ENCODE measurements at places on chromosomes 6 and 20.

GRCh38 chr6:6885521-6886170 lies 222.1 kb upstream of the RREB1 start:
- DNase-seq, result no peak

DNA sequence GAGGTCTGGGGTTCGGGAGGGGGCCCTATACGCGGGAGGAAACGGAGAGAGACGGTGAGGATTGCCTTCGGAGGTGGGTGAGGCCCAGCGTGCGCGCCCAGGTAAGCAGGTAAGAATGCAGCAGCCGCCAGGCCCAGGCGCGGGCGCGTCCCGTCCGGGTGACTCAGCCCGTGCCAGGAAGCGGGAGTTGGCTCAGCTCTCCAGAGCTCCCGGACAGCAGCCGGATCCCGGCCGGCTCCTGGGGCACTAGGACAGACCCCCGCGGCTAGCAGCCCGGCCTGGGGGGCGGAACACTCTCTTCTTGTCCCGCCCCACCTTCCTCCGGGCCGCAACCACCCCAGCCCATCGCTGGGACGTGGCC lies 1.5 kb upstream of the MDFI start:
- DNase-seq, result peak; percentile 18

DNA sequence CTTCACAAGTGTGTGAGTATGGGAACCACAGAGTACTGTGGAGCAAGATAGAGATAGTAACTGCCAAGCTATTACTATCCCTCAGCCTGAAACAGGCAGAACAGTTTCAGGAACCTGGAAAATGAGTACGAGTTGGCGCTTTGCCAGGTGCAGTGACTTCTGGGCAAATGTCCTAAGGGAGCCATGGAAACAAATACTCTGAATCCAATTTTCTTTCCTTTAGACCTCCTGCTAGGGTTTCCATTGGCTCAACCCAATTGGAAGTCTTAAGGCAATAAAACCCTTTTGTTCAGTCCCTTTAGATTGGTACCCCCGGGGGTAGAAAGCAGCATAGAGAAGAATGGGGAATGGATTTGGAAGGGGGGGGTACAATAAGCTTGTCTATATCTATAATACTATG lies 205.0 kb upstream of the EPHA7 start:
- no peak for DNase-seq

- DNase-seq, result no peak
Measured at GRCh38 chr20:62202676-62203377, 17.3 kb downstream of the HRH3 start.

DNA sequence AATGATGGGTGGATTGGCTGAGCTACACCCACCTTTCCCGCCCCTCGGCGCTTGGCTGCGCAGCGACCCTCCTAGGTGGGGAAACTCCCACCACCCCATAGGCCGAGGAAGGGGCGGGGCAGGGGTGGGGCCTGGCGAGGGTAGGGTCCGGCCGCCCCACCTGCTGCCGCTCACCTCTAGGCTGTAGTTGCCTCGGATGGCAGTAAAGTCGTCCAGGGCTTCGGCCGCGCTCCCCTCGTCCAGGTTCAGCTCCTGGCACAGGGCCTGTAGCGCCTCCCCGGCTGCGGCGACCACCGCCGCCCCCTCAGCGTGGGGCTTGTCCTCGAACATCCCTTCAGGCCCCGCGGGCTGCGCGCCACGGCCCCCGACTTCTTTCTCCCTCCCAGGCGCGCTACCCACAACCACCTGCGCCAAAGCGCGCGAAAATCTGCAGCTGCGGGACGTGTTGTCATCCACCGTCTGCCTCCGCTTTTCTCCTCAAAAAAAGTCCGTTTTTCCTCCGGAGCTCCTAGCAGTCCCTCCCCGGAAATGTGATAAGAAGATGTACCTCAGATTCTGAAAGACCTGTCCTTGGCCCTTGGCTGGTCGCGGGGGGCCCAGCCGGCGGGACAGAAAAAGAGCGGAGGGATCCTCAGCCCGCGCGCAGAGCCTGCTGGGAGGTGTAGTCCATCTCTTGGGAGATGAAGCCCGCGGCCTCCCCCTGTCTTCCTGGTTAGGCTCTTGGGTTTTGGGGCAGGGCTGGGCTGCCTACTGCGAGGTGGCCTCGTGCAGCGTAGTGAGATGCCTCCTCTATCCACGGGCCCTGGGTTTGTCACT lies at the start of gene RBL1:
TSS of gene RBL1 (minus strand) at position 399 of the 816 bp plus-strand sequence. CDS start at position 330, 69 bp downstream.
- peak; percentile 76 for DNase-seq

DNA sequence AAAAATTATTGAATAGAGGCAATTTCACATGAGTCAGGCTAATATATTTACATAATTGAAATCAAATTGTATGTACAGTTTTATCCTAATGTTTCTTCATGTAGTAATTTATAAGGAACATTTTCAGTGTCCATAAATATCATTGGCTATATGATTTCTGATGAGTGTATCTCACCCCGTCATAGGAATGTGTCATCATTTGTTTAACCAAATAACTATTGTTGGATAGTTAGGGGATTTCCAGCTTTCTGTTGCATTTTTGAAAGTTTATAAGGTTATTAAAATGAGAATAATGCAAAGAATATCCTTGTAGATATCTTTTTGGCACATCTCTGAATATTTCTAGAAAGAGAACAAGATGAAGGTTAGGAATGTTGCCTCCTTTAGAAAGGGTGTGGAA lies 39.0 kb downstream of the SYTL3 start:
- DNase-seq, result peak; percentile 49

- no peak for DNase-seq
Measured at GRCh38 chr6:58419321-58419720, 1101.9 kb downstream of the PRIM2 start.

- peak; percentile 61 for DNase-seq
Measured at GRCh38 chr20:53883098-53883911, 187.1 kb downstream of the BCAS1 start.

GRCh38 chr6:168709390-168709789 lies 268.4 kb downstream of the SMOC2 start:
- no peak for DNase-seq

GRCh38 chr20:5863040-5863833 lies 87.1 kb downstream of the TRMT6 start:
- peak; percentile 91 for DNase-seq

DNA sequence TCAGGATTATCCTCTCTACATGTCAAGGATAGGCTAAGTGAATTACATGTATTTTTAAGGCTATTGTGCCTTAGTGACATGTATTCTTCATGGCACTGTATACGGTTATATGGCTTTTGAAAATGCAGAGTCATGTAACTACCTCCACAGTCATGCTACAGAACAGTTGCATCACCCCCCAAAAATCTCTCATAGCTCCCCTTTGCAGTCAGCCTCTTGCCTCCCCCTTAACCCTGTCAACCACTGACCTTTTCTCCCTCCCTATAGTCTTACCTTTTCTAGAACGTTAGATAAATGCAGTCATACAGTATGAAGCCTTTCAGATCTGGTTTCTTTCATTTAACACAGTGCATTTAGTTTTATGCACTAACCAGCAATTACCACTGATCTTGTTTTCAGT lies 10.3 kb upstream of the RNF24 start:
- no peak for DNase-seq

GRCh38 chr20:50467718-50468356 lies 42.3 kb upstream of the PTPN1 start:
- peak; percentile 69 for DNase-seq

DNA sequence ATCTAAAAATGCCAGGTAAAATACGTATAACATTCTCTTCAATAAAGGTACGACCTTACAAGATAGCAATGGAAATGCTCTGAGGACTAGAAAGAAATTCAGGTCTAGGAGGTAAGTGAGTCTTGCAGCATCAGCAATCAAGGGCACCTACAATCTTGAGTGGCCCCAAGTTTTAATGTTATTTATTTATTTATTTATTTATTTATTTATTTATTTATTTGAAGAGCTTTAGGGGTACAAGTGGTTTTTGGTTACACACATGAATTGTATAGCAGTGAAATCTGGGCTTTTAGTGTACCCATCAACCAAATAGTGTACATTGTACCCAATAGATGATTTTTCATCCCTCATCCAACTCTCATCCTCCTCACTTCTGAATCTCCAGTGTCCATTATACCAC lies 574.0 kb upstream of the POU3F2 start:
- DNase-seq, result no peak

DNA sequence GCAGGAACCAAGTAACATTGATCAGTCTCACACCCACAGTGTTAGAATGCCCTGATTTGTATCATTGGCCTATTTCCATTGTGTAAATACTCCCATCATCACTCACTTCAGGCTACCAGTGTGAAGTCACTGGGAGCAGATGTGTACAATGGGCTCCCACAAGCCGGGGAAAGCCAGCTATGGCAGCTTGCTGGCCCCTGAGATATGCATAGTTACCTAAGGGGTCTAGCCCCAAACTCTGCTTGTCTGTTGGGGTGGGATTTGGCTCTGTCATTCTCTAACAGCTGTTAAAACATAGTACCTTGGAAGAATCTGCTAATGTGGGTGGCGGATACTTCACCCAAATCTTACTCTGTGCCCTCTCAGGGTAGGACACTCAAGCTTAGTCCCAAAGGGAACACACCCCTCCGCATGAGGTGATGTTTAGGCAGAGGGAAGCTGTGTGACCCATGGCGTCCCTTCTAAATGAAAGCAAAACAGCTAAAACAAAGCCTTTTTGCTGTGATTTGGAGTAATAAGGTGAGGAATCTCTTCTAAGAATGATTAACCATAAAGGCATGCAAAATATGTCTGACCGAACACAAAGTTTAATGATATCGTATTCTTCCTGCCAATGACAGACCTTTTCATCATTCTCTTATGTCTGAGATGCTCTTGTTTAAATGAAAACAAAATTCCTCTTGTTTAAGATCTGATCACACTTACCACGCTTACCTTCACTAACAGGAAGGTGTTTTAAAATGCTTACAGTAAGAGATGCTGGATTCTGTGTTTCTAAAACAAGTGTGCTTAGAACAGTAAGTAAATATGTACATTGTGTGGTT lies 45.9 kb upstream of the PXDC1 start:
- DNase-seq, result peak; percentile 87

DNA sequence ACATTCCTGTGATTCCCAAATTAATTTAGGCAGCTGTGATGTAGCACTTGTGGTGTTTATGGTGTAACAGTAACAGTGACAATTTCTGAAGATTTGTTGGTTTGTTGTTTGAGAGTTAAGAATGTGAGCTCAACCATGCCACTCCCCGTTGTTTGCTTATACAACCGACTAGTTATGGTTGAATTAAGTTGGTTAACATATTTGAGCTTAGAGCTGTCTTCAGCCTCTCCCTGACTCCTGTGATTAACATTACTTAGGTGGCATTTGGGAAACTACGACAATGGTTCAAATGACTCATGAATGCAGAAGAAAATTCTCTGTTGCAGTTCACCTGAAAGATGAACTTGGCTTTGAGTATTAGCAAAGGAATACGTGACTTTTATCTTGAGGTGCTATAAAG lies 35.9 kb upstream of the PRL start:
- DNase-seq, result peak; percentile 13
